ENCODE measurements at places on chromosomes 4 and X.

DNA sequence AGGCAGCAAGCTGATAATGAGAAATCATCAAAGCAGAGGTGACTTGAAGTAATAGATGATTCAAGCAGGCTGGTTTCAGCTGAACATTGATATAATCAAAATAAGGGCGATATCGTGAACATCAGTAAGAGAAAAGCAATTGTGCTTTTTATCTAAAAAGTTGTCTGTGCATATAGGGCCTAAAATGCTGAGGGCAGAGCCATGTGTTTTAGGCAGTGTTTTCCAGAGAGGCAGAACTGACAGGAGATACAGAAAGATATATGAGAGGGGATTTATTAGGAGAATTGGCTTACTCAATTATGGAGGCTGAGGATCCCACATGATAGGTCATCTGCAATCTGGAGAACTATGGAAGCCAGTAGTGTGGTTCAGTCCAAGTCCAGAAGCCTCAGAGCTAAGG lies 136.5 kb upstream of the NPY2R start:
- no peak for DNase-seq

DNA sequence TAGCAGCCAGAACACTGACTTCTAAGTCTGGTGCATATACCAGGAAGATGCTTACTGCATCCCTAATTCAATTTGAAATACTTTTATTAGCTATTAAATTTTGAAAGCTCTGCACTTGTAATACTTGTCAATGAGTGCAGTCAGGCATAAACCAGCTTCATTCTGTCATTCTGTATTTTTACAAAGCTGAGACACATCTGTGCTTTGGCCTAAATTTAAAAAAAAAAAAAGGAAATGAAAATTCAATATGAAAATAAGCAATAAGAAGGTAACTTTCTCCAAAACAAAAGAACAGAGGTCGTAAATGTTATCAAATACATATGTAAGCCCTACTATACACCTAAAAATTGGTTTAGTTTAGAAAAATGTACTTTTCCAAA lies 7.0 kb downstream of the SMIM14 start:
- DNase-seq: no peak

DNA sequence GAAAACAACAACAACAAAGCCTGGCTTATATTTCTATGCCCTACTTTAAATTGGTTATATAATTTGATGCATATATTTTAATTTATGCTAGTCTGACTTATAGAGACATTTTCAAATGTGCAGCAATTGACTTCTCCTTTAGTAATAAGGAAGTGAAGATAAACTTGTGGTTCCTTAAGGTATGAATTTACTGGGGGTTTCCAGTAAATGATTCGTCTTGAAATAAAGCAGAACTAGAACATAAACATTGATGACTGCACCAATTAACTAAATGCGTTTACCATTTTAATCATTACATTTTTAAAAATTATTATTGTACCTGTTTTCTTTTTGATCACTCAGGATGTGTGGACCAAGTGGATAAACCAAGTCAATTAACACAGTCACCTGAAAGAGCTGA lies 99.6 kb upstream of the CCSER1 start:
- no peak for DNase-seq

GRCh38 chrX:35040871-35041270 lies 98.3 kb downstream of the FAM47B start:
- no peak for DNase-seq

GRCh38 chr4:70877556-70877955 lies 24.6 kb upstream of the MOB1B start:
- DNase-seq: no peak

DNA sequence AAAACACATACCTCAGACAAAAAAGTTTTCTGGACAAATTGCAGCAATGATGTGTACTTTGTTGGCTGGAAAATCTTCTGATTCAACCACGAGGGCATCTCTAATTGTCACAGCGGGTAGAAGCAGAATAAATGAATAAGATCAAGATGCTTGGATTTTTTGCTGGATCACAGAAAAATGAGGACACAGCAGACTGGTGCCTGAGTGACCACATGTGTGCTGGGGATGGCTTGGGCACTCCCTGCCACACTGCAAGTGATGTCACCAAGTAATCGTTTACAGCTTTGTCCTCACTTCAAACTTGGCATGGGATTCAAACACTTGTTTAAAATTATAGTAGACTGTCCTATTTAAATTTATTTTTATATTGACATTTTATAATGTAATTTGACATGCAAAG lies 557.0 kb downstream of the SPRY1 start:
- no peak for DNase-seq
